ENCODE measurements at places on chromosomes 12 and 14.

- no peak for DNase-seq
Measured at GRCh38 chr12:121165316-121165715, 32.6 kb downstream of the P2RX7 start.

GRCh38 chr14:76293221-76293620, 82.7 kb upstream of the ESRRB start:
- no peak for DNase-seq

GRCh38 chr14:72617391-72618031, 276.4 kb downstream of the DPF3 start:
- DNase-seq: no peak

DNA sequence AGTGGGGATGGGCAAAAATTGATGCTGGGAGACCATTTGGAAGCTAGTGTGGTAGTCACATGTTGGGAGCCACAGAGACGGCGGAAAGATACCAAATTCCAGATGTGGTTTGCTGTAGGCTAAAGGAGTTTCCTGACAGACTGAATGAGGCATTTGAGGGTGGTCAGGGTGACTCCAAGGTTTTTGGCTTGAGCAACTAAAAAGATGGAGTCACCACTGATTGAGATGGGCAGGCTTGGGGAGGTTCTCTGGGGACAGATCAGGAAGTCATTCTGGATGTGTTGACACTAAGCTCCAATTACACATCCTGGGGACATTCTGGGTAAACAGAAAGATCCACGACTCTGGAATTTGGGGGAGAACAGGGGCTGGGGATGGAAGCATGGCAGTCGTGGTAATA, 15.5 kb upstream of the SERPINA9 start:
- DNase-seq: no peak

DNA sequence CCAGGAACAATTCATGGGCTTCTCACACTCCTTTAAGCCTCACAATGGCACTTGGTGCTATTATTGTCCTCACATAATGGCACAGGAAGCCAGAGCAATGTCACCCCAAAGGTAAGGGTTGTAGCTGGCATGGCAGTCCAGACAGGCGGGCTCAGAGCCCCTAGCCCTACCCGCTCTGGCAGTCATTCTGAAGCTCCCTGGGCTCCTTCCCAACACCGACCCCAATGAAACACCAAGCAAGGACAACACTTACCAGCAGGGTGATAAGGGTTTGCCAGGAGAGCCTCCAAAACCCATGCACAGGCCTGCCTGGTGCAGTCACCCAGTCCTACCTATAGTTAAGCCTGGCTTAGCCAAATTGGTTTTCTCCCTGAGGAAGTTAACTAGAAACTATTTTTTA, 30.8 kb downstream of the MAX start:
- no peak for DNase-seq

DNA sequence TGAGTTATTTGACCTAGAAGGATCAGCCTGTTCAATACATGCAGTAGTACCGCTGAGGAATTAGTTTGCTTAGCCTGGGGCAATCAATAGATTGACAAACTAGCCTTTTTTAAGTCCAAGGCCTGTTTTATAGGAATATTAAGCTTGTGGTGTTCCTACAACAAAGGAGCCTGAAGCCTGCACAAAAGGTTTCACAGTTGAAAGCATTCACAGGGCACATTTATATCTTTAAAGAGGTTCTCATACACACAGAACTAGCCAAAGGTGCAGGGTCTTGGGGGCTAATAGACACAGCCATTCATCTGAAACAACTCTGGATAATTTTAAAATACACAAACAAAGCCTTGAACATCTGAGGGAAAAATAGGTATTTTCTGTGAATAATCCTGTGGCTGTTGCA, 160.3 kb downstream of the RPS29 start:
- DNase-seq: no peak

DNA sequence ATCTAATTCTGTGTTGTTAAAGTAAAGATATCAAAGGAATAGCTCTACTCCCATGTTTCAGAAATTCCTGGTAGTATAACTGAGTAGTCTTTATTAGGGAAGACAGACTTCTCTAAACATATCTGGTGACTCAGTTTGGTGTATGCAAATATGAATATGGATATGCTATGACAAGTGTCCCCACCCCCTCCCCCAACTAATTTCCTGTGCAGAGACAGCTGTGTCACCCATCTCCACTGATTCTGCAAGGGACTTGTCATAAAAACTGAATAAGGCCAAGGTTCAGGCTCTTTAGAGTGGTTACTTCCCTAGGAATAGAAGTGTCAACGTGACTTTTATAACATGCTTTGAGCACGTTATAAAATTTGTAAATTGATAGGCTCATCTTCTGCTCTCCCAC, 429.1 kb downstream of the DAD1 start:
- no peak for DNase-seq

DNA sequence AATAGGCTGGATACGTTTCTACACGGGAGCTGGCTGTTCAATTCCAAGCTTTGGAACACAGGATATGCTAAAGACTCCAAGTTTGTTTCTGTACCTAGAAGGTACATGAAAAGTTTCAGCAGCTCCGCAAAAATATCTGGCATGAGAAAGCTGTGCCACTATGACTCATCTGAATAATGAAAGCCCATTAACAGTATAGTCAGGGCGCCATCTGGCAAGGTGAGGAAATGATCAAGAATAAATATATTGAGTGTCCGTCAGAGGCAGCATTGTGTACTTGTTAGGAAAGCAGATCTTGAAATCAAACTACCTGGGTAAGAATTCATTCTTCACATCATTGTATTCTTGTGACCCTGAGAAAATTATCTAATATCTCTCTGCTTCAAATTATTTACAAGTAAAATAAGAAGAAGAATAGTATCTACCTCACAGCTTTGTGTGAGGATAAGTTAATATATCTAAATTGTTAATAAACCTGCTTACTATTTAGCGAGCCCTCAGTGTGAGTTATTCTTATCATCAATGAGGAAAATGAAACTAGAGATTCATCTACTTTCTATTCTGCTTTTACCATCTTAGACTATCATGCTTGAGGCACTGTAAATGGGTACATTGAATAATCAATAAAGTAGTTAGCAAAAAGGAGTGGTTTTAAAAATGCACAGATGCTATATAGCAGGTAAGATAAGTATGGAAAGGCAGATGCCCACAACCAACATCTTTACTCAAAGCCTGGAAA, 53.5 kb downstream of the FSCB start:
- no peak for DNase-seq

- no peak for DNase-seq
Measured at GRCh38 chr12:93804392-93805179, 127.4 kb downstream of the CRADD start.

DNA sequence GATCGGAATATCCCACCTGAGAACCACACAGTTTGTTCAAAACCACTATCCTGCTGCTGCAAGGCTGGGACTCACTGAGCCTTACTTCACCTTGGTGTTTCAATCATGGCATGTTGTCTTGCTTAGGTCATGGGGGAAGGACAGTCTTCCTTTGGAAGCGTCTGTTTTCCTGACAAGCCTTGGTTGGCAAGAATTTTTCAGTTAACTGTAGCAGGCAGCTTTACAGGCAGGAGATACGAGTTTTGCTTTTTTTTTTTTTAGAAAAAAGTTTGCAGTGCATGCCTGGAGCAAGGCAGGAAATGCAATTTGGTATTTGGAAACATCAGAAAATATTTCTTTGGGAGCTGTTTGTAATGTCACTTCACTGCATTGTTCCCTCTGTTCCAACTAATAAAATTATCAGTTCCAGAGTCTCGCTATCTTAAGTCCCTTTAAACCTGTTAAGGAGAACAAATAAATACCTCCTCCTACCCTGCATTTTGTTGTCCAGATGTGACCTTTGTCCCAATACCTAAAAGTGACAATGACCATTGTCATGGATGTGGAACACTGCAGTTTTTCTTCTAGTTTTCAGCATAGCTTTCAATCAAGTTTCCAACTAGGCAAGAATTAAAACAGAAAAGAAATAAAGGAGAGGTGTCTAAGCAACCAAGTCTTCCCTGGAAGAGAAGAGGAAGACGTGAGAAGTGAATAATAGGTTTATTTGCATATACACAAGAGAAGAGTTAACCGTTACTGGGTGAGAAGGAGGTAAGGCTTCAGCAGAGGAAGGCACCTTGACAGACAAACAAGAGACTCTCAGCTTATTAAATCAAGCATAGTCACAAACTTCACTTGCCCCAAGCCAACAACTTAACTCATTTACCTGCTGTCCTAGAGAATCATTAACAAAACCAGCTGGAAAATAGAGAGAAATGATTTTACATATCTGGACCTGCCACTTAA, 71.4 kb upstream of the ACTN1 start:
- DNase-seq: no peak

GRCh38 chr14:59093902-59094301, 94.6 kb upstream of the DAAM1 start:
- DNase-seq: no peak

DNA sequence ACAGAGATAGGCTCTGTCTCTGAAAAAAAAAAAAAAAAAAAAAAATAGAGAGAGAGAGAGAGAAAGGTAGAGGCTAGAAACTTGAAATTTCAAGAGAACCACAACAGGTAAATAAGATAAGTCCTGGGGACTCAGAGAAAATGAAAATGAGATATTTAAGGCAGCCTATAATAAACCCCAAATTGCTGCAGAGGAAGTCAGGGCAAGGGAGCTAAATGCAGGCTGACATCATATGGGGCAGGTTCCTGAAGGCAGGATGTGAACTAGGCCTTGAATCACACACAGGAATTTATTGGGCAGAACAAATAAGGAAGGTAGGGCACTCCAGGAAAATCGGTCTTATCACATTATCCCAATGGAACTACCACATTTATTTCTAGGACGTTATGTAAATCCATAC, 54.9 kb upstream of the NUDT4 start:
- DNase-seq: no peak

- peak; percentile 43 for DNase-seq
Measured at GRCh38 chr12:96236221-96236822, 42.1 kb downstream of the ELK3 start.

DNA sequence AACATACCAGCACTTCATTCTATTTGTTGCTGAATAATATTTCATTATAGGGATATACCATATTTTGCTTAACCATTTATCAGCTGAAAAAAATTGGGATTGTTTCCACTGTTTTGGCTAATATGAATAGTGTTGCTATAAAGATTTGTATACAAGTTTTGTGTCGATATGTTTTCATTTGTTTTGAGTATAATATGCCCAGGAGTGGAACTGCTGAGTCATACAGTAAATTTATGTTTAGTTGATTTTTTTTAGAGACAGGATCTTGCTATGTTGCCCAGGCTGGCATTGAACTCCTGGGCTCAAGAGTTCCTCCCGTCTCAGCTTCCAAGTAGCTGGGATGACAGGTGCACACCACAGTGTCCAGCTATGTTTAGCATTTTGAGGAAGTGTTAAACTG, 131.5 kb upstream of the TMCC3 start:
- DNase-seq: no peak

GRCh38 chr12:108505129-108505528, 9.9 kb upstream of the FICD start:
- no peak for DNase-seq

DNA sequence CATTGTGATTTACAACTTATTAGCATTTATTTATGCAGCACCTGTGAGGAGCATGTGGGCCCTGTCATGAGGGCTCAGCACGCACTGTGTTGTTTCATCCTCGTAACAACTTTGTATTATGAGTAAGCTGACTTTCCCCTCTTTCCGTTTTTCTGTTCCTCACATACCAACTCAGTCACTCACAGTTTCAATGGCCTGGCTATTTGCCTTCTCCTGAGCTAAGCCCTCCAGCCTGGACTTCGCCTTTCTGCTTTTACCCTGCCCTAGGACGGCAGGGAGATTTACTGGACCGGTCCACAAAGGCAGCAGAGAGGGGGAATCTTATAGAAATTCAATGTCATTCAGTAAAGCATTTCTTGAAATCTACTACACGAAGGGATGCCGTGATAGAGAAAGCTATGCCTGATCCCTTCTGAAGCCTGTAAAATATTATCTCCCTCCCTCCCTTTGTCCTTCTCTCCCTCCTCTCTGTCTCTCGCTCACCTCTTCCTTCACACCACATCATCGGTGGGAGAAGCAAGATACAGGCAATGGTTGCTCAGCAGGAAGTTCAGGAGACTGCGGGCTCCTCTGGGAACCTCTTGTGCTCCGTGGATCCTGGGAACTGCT, 219.2 kb upstream of the TBX3 start:
- DNase-seq: no peak

DNA sequence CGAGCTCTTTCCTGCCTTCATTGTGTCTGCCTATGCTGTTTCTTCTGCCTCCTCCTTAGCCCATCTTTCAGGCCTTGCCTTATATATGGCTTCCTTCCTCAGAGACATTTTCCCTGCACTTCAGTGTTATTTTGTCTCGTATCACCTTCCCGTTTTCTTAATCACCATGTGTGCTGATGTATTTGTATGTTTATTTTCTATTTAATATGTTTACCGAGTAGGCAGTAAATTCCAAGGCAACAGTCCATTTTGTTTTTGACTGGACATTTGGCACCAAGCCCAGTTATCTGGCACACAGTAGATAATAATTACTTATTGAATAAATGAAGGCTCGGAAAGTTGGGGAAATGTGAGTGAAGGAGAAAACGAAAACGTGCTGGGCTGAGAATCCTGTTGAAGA, 4.6 kb upstream of the POU6F1 start:
- DNase-seq: no peak

- no peak for DNase-seq
Measured at GRCh38 chr14:75429562-75429961, 1.7 kb downstream of the JDP2 start.

- no peak for DNase-seq
Measured at GRCh38 chr12:116547955-116548501, 11.2 kb upstream of the MAP1LC3B2 start.

DNA sequence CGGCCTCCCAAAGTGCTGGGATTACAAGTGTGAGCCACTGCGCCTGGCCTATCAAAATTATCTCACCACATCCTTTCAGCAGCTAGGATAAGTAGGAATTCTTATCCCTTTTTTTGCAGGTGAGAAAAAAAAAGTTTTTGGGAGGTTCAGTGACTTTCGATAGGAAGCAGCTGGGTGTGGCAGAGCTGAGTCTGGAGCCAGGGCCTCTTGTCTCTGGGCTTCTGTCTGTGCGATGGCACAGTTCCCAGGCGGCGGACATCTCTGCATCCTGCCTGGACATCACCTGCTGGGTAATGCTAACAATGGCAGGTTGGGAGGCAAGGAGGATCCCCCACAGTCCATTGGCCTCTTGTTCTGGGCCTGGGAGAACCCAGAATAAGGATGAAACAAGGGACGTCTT, 12.5 kb downstream of the NRXN3 start:
- no peak for DNase-seq

DNA sequence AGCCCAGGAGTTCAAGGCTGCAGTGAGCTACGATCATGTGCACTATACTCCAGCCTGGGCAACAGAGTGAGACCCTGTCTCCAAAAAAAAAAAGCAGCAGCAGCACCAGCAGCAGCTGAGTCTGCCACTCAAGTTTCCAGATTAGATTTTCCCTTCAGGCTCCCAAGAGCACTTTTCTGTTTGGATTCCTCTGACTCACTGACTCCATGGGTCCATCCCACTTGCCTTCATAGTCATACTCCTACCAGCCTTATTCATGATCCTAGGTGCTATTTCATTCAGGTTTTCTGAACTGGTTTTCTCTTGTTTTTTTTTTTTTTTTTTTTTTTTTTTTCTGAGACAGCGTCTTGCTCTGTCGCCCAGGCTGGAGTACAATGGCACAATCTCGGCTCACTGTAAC, 6.8 kb upstream of the TWF1 start:
- DNase-seq: no peak

- DNase-seq: no peak
Measured at GRCh38 chr12:32502693-32503502, 103.5 kb downstream of the FGD4 start.

- no peak for DNase-seq
Measured at GRCh38 chr14:69346710-69347109, 51.4 kb downstream of the ERH start.
